Progenitor cell of endocrine pancreas (in vitro differentiated cells): ENCODE measurements at places on chromosomes 3 and 15. TPM values are rescaled to one million over a fixed set of nuclear protein-coding genes. Genes with fewer than 3 reads are reported as not detected.

ADAMTSL3 gene
- 0.24 and 0.38 TPM in 2 replicates for total RNA-seq

TF gene
- 3.8 and 4.4 TPM in 2 replicates for total RNA-seq

CHST2 gene
- 10.8 and 13.2 TPM in 2 replicates for total RNA-seq

SAXO2 gene
- 5.2 and 6.0 TPM in 2 replicates for total RNA-seq

DNA sequence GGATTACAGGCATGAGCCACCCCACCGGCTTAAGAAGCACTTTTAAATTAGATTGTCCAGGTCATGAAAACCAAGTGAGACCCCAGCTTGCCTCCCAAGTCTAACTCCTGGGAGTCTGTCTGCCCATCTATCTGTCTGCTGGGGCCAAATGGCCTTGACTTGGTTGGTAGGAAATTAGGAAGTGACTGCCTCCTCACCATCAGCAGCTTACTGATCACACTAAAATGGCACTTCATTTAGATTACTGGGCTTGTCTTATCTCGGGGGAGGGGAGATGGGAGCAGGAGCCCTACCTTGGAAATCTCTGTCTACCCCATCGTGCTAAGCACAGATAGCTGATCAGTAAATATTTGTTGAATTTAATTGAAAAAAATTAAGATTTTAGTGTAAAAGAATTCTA is 5.6 kb upstream of the LRRC2 start:
- peaks cover 21% of the 10 kb centered on the region for H3K27me3 ChIP-seq
- H3K4me3 ChIP-seq = no peak overlapping the region
- peaks cover 25% of the 10 kb centered on the region for H3K4me1 ChIP-seq
- H3K27ac ChIP-seq = no peak overlapping the region
- H3K36me3 ChIP-seq = peaks cover 1% of the 10 kb centered on the region
- no peak for DNase-seq

DNA sequence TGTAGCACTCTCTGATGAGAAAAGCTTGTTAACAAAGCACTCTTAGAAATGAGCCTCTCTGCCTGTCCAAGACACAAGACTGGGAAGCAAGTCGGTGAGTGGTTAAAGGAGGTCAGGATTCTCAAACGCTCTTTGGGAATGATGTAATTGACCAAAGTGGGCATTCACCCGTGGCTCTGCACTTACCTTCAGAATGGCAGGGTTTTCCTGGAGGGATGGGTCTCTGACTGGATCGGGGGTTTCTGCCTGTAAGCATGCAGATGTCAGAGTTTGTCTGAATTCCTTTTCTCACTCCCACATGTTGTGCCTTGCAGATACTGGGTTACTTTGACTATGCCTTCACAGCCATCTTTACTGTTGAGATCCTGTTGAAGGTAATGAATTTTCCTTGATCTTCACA is 106.3 kb downstream of the CHDH start:
- H3K36me3 ChIP-seq = no peaks in the 10 kb centered on the region
- H3K4me3 ChIP-seq = no peak overlapping the region
- H3K27ac ChIP-seq = no peak overlapping the region
- no peaks in the 10 kb centered on the region for H3K27me3 ChIP-seq
- no peaks in the 10 kb centered on the region for H3K4me1 ChIP-seq
- no peak for DNase-seq

- H3K36me3 ChIP-seq = no peaks in the 10 kb centered on the region
- H3K4me3 ChIP-seq = peak overlapping the region; percentile 59
- H3K27ac ChIP-seq = no peak overlapping the region
- no peak for DNase-seq
- peaks cover 8% of the 10 kb centered on the region for H3K4me1 ChIP-seq
- H3K27me3 ChIP-seq = peaks cover 90% of the 10 kb centered on the region
Measured at GRCh38 chr15:66252685-66253417, 699 bp downstream of the MEGF11 start.
